ENCODE measurements at places on chromosomes 6 and 20. TPM values are rescaled to one million over a fixed set of nuclear protein-coding genes. Genes with fewer than 3 reads are reported as not detected.

Gene TUBB2B
- polyA plus RNA-seq, result 0.32 TPM

- no peak for DNase-seq
These were observed 114.7 kb downstream of the PSMB1 start for GRCh38 chr6:170438402-170438753.

DNA sequence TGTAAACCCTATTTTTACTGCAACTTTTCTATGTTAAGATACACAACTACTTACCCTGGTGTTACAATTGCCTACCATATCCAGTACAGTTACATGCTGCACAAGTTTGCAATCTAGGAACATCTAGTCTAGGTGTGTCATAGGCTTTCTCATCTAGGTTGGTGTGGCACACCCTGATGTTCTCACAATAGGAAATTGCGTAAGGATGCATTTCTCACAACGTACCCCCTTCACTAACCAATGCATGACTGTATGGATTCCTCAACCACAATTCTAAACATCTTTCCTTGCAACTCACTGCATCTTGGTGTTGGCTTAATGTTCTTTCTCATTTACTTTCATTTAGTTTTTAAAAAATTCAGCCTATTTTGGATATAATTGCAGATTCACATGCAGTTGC, 31.6 kb downstream of the GJA10 start:
- DNase-seq, result no peak

Gene ACSS1
- 44.6 TPM for polyA plus RNA-seq

DNA sequence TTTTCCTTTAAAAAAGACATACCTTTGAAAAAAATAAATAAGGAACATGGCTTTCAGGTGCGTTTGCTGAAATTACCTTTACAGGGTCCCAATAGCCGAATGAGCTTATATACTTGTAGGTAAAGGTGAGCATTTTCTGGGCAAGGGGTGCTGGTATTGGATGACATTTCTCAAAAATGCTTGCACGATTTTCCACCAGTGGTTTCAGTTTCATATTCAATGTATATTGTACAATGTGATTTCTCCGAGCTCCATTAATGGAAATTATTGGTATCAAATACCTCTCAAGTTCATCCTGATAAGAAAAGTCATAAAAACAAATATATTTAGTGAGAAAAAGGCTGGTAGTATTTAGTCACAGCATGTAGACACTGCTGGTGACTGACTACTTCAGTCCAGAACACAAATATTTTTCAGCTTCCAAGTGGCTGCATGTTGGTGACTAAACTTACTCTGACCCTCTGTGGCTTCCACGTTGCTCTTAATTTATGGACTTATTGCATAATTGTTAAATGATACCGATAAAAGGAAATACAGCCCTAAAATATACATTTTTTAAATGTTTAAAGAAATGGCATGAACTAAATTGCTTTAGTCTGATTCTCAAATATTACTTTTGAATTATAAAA, 32.9 kb upstream of the ZBTB24 start:
- DNase-seq, result peak; percentile 14

DNA sequence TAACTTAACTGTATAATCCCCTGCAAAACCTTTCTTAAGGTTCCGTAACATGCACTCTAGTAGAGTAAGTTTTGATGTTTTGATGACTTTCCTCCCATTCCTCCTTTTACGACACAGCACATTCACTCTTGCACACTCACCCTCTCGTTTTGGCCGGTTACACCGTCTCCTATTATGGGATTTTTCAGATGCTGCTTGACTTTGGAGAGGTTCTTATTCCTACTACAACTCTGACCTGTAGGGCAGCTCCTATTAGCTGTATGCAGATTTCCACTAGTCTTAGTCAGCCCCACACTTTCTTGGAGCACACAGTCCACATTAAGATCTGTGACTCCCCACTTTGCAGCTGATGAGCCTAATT, 223.7 kb upstream of the SYNCRIP start:
- no peak for DNase-seq

Gene ME1
- polyA plus RNA-seq, result 0.08 TPM

Gene OTOR
- polyA plus RNA-seq, result not detected

GRCh38 chr20:25291432-25292133, 43.7 kb downstream of the PYGB start:
- no peak for DNase-seq
